ENCODE measurements at places on chromosomes 3 and 15.

DNA sequence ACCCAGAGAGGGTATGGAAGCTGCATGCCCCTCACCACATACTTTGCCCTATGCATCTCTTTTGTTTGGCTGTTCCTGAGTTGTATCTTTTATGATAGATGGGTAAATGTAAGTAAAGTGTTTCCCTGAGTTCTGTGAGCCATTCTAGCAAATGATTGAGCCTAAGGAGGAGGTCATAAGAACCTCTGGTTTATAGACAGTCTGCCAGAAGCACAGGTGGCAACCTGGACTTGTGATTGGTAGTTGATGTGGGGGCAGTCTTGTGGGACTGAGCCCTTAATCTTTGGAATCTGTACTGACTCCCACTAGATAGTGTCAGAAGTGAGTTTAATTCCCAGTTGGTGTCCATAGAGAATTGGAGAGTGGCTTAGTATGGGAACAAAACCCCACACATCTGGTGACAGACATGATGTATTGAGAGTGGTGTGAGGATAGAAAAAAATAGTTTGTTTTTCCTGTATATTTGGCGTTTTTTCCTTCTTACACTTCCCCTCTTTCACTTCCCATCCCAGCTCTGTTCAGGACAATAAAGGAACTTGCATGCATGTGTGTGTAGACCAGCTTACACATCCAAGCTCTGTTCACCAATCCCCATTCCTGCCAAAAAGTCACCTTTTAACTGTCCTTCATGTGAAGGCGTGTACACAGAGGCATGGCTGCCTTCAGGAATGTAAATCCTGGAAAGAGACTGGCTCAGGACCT lies 38.1 kb upstream of the SPPL2A start:
- no peak for DNase-seq

DNA sequence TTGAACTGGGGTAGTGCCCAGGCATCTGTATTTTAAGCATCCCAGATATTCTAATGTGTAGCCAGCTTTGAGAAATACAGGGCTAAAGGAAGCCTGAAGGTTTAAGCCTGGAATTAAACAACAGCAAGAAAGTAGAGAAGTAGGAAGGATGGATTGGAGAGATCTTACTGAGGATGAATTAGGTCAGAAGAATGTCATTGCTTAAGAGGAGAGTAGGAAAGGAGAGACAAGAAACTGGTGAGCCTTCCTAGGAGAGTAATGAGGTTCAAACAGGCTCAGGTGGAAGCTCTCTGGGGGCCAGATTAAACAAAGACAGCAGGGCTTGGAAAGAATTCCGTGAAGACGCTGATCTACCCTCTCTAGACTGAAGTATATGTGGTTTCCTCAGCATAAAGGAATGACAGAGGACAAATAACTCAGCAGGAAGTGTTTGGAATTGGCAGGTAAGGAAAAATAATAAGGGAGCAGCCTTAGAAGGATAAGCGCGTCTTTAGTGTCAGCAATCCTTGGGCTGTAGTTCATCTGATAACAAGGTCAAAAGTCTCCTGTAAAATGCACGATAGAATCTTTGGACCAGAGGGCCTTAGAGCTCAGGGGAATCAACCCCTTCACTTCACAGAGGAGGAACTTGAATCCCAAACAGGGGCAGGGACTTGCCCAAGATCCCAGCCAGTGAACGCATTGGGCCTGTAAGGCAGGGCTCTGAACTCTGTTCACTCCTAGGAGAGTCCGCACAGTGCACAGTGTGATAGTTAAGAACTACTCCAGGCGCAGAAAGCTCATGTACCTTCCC lies 90.9 kb downstream of the TP63 start:
- no peak for DNase-seq

- no peak for DNase-seq
These were observed 82.5 kb downstream of the TOP2B start for GRCh38 chr3:25582242-25582641.

- DNase-seq: no peak
These were observed 2.1 kb upstream of the IQSEC1 start for GRCh38 chr3:13075318-13075717.

- DNase-seq: no peak
These were observed 39.3 kb downstream of the SRP14 start for GRCh38 chr15:39999538-40000200.

DNA sequence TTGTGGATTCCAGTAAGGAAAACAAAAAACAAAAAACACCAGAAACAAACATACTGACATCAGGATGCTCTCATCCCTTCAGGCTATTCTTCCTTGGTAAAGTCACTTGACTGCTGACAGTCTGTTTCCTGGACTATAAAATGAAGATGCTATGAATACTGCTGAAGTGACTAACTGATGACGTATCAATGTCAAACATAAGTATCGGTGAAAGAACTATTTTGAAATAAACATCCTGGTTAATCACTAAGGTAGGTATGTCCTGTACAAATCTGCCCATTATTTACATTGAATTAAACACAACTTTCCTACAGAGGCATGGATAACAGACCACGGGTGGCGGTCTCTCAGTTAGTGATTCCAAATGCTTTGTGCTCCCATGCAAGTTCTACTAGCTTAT lies 45.9 kb downstream of the CHAC1 start:
- no peak for DNase-seq

DNA sequence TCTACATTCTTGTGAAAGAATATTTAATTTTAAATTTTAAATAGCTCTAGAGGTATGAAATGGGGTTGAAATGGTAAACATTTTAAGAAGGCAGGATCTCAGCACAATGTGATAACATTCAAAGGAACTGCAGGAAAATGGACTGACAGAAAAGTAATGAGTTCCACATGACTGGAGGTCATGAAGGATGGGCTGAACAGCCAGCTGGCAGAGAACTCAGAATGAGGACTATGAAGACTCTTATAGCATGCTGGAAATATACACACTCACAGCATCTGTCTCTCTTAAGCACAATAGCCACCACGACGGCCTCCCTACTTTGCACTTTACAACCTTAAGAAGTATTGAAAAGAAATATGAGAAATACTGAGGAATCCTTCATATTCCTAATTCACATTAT lies 94.7 kb downstream of the TNIK start:
- DNase-seq: no peak

- DNase-seq: no peak
These were observed 241.6 kb upstream of the AZI2 start for GRCh38 chr3:28590216-28590615.

GRCh38 chr3:85796140-85796539 lies 837.4 kb downstream of the CADM2 start:
- no peak for DNase-seq

- no peak for DNase-seq
These were observed 6.7 kb upstream of the NCEH1 start for GRCh38 chr3:172717493-172718088.

DNA sequence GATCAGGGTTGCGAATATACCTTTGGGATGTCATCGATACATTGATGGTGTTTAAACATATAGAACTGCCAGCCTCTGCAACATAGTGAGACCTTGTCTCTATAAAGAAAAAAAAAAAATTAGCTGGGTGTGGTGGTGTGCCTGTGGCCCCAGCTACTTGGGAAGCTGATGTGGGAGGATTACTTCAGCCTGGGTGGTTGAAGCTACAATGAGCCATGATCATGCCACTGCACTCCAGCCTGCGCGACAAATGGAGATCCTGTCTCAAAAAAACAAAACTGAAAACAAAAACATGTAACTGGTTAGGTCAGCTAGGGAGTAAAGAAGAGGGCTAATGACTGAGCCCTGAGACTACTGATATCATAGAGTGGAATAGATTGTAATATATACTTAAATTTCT lies 30.7 kb upstream of the MGA start:
- DNase-seq: no peak

DNA sequence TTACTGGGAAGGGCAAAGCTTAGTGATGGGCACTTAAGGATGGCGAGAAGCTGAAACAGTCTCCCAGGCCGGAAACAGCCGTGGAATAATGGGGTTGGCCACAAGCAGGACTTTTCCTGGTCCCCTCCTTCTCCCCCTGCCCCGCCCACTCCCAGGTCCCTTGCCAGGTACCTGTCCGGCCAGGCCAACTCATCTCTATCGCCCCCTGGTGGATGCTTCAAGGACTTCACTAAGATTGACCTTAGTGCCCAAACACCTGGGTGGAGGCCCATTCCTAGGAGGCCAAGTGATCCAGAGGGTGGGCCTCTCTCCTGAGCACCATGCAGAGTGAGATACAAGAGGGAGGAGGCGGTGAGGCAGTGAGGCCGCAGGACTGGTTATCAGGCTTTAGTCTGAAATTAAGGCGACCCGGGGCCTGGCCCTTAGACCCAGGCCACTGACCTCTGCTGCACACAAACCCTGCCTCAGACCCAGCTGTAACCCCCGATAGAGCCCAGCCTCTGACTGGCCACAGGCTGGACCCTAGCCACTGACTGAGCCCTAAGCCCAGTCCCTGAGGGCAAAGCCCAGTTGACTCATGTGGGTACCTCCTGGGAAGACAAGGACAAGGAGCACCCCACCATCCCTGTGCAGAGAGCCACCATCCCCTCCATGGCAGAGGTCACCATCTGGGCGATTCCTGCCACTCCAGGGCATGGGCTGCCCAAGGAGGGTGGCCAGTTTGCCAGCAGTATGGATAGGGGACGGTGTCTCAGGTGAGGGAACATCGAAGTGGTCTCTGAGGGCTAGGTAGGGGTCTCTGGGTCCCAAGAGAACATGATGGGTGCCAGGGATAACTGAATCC lies 37.6 kb downstream of the VIPR1 start:
- DNase-seq: peak; percentile 58

- DNase-seq: no peak
These were observed 3.5 kb upstream of the ROPN1B start for GRCh38 chr3:125965505-125965904.

- peak; percentile 7 for DNase-seq
These were observed 762 bp downstream of the NCK1 start for GRCh38 chr3:136862617-136863322.

- DNase-seq: peak; percentile 92
These were observed 642 bp downstream of the ZBTB11 start for GRCh38 chr3:101676216-101676764.

GRCh38 chr3:10514407-10515069 lies 9.2 kb upstream of the ATP2B2 start:
- DNase-seq: no peak

DNA sequence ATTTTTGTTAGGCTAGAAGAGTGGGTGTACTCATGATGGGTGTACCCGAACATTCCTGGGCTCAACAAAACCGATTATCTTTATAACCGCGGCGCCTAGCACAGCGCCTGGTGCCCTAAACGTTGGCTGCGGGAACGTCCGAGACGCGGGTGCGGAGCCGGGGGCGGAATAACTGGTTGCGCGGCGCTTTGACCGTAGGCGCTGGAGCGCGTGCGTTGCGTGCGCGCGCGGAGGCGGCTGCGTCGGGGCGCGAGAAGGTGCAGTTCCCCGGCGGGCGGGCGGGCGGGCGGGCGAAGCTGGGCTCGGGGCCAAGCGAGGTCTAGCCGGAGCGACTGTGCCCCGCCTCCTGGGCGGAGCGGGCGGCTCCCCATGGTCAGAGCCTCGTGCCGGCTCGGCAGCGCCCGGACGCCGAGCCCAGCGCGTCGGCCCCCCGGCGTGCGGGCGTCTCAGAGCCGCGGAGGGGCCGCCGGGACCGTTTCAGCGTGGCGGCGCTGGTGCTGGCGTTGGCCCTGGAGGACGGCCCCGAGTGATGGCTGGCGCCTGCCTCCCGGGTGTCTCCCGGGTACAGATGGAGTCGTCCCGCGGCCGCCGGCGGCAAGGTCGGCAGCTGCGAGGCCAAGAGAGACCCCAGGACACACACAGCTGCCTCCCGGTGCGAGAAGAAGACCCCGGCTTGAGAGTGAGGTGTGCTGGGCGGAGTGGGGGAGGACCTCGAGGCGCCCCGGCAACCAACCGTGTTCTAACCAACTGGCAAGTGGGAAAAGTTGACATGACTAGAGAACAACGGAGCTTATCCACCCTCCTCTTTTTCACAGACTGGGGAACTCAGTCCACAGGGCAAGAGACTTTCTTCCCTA lies at the start of gene PLAAT1:
PLAAT1 (plus strand) TSS at position 373 of the 857 bp plus-strand sequence. CDS start 14,429 bp downstream, outside the sequence.
- no peak for DNase-seq

- DNase-seq: no peak
These were observed 218.5 kb downstream of the ITPR1 start for GRCh38 chr3:4711680-4711992.

DNA sequence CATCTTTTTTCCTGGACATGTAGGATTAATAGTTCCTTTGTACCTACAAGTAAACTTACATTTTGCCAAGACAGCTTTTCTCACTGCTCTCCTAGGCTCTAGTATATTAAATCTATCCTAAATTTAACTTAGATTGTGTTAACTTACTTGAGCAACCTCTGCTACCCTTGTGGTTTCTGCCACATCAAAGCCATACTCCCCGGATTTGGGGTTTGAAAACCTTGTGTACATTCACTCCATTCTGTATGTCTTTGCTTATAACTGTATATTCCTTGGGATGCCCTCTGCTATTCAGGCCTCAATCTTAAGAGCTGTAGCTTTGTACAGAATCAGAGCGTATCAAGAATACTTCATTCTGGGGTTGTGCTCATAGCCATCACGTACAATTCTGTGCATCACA lies 60.4 kb downstream of the ARIH1 start:
- DNase-seq: no peak

DNA sequence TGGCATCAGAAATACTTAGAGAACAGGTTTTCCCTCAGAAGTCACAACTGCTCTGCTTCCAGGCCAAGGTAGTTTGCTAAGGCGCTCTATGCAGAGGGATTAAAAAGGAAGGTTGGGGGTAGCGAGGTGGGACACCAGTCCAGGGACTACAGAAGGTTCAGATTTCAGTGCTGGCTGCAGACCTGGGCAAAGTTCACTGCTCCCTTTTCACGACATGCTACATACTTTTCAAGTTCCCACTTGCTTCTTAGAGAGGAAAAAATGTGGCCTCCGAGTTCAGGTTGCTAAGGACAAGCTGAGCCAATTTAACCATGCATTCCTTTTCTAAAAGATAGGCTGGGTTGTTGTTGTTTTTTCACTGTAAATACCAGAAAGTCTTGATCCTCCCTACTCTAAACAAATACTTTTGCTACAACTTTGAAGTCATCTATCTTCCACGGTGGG lies 158.6 kb upstream of the NR2F2 start:
- no peak for DNase-seq

DNA sequence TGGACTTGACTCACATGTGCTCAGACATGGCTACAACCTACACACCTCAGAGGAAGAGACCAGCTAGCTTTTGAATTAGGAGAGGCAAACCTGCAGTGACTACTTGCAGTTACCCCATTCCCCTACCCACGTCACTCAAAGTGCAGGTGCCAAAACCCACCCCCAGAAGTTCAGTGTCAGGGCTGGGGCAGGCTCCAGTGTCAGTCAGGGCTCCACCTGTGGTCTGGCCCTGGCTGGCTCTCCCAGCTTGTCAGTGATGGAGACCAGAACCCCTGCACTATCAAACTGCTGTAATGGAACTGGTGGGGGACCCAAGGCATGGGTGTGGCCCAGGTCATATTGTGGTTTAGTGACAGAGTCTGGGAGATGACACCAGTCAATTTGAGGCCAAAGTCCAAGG lies 32.6 kb upstream of the SLC41A3 start:
- DNase-seq: no peak
